Stimulated activated CD4-positive, alpha-beta T cell treated with anti-CD3 and anti-CD28 coated beads, Interleukin-1b, Interleukin-23, amount 100 ng/mL, for 24 hours (primary cell): ENCODE measurements at places on chromosomes 6 and 20.

DNA sequence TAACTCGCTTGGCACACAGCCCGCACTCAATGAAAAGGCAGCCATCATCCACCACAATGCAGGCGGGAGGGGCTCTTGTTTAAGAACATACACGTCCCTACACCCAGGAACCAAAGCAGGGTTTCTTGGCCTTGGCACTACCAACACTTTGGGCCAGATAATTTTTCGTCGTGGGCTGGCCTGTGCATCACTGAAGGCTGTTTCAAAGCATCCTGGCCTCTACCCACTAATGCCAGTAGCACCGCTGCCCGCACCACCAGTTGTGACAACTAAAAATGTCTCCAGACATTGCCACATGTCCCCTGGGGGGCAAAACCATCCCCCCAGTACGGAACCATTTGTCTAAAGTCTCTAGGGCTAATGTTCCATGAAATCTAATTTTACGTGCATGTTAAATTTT lies 13.0 kb downstream of the UQCC2 start:
- no peak for DNase-seq

DNA sequence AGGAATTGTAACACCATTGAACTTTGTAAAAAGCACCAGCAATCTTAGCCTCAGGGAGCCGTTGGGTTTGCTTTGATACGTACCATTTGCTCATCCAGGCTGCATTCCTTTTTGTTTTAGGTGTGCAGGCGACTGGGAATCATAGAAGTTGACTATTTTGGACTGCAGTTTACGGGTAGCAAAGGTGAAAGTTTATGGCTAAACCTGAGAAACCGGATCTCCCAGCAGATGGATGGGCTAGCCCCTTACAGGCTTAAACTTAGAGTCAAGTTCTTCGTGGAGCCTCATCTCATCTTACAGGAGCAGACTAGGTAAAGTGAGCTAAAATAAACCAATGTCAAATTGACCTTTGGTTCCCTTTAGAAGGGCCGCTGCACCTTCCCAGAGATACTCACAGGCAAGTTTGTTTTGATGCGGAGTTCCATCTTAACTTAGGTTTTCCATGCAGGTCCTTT lies 1.6 kb downstream of the MYLIP start:
- no peak for DNase-seq

GRCh38 chr6:168004945-168005344 lies 7.5 kb downstream of the KIF25 start:
- DNase-seq = no peak

GRCh38 chr20:17651760-17652388 lies 30.2 kb downstream of the RRBP1 start:
- no peak for DNase-seq

DNA sequence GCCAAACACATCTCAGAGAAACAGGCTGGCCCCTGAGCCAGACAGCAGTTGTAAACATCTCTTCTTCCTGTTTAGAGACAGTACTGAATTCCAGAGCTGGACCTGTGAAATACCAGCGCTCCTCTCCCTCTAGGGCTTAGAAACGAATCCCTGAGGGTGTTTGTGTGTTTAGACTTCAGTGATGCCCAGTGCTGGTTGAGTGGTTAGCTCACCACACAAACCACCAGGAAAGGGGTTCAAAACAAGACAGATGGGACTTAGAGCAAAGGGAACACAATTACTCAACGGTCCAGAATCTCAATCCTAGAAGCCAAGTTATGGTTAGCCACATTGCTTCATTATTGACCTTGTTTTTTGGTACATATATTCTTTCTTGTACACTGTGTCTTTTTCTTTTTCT lies 108.7 kb upstream of the TMEM170B start:
- no peak for DNase-seq

DNA sequence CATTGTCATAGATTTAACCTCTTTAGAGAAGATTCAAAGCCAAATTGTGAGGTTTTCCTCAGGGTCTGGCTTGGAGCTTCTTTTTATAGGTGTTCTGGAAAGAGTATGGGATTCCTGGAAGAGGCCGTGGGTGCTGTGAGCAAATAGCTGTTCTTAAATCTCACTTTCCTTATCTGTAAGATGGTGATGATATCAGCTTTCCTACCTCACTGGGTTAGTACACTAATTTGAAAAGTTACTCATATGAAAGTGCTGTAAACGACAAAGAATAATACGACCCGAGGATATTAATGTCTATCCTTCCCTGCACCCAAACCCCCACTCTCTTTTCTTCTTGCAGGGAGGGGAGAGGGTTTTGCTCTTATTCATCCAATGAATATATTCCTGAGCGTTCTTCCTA lies 116.9 kb upstream of the ENPP5 start:
- DNase-seq = no peak

DNA sequence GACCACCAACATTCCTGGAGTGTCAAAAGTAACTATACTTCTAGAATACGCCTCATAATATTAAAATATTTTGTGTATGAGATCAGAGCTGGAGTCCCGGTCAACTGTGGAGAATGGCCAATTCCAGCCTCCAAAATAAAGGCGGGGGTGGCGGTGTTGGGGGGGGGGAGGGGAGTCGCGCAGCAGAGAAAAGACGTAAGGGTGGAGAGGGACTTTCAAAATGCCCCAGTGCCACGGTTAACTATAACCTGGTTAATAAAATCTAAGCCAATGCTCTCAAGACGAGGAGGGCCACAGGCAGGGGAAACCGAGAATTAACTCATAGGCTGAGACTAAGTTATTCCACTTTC lies 1.3 kb downstream of the NUP153 start:
- DNase-seq = no peak

DNA sequence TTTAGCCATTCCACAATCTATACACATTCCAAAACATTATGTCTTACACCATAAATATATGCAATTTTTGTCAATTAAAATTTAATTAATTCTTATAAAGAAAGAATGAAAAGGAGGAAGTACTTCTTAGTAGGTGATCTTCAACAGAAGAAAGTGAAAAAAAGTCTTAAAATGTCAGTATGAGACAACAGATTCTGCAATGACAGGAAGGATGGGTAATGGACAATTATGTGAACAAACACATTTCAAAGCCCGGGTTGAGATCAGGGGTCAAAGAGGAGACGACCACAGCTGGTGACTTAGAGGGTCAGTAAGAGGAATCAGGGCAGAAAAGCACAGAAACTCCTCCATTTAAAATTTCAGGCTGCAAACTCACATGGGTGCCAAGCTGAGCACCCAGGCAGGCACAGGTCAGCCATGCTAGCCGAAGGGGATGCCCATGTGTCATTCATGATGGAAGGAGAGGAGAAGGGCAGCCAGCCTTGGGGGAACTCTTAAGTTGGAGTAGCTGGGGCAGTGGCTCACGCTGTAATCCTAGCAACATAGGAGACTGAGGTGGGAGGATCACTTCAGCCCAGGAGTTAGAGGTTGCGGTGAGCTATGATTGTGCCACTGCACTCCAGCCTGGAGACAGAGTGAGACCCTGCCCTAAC lies 11.0 kb downstream of the VSX1 start:
- no peak for DNase-seq

DNA sequence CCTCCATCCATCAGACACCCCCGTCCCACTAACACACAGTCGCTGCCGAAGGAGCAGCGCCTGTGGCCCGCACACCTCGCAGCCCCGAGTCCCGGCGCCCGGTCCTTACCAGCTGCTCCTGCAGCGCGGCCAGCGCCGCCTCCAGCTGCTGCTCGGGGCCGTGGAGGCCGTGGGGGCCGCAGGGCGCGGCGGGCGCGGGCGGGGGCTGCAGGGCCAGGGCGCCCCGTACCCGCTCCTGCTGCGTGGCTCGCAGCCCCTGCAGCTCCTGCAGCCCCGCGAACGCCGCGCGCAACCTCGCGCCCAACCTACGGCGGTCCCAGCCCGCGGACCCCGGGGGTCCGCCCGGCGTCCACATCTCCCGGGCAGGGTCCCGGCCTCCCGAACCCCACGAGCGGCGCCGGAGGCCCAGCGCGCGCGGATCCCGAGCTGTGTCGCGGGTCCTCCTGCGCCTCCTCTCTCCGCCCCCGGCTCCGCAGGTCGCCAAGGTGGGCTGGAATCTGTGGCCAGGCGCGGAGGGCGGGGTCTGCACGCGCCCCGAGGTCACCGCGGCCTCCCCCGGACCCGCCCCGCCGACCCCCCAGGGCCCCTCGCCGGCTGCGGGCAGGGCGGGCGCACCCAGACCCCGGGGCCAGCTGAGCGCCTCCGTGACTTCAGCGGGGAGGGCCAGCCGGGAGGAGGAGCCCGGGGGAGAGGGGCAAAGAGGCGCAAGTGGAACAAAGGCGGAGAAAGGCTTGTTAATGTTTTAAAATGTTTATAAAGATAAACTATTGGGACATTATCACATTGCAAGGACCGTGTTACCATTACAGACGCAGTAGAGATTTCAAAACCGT lies at the start of gene DACT2:
Gene DACT2 (minus strand): TSS at position 499 of the 833 bp plus-strand sequence. CDS start 144 bp downstream, at position 355.
- DNase-seq = no peak

DNA sequence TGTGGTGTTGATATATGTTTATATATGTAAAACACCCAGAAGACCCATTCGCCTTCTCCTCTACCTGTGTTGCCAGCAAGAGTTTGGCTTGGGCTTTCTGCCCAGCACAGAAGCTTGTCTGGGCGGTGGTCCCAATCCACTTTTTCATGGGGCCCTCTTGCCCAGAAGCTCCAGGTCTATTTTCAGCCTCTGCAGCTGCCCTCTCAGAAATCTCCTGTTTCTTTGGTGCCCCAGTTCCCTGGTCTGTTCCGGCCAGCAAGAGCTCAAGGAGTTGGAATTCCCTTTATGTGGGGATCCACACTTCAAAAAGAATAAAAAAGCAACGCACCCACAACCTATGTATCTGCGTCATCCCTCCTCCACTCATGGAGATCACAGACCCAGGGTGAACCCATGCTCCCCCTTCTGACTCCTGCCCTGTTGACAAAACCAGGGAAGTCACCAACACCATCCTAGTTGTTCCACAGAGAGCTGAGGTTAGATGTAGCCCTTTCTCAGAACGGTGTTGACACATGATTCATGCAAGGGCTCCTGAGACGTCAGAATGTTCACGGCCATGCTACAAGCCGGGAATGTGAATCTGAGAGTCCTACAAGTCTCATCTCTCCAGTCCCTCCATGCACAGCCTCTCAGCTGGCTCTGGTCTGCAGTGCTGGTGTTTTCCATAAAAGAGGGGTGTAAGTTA lies 156.8 kb upstream of the RIN2 start:
- DNase-seq = no peak

DNA sequence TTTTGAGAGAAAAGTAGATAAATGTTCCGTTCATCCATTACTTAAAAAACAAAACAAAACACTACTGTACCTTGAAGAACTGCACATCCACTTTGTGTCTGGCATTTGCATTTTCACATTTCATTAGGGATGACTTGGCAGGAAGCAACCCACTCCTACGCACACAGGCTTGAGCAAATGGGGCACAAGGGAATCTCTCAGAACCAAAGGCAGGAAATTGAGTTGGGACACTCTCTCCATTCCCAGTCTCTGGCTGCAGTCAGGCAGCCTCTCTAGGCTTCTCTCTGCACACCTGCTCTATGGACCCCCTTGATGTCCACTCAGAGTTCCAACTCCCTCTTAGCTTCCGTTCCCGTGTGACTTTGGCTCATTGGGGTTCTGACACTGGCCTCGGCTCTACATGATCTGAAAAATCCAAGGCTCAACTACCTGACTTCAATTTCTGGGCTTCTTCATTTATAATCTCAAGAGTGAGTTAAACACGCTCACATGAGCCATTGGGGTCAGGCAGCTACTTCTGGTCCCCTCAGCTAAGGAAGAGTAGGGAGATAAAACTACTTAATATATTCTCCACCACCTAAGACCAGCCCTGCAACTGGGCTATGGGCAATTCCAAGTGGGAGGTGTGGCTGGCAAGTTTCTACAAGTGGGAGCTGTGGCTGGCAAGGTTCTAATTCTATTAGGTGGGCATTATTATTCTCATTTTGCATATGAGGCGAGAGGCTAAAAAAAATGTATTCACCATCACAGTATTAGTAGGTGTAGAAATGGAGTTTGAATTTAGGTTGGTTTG lies 251.9 kb downstream of the SOD2 start:
- DNase-seq = no peak

DNA sequence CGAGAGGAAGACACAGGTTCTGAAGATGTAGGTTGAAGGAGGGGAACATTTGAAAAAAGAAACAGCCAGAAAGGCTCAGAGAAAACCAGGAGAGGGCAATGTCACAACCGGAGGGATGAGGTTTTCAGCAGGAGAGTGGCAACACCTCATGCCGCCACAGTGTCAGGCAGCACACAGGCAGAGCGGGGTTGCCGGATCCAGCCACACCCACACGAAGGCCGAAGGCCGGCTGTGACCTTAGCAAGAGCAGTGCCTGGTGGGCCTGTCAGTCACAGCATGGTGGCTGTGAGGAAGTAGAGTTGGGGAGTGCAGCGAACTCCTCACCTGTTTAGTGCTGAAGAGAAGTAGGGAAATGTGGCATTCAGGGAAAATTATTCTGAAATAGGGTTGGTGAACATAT lies 14.0 kb downstream of the HDDC2 start:
- DNase-seq = no peak
